ENCODE measurements at places on chromosomes 16 and 17. TPM values are rescaled to one million over a fixed set of nuclear protein-coding genes. Genes with fewer than 3 reads are reported as not detected.

- peak; percentile 78 for DNase-seq
These were observed at the start of gene PLSCR3 for GRCh38 chr17:7394452-7395191. TSS of gene PLSCR3 (minus strand) at chr17:7394525. CDS start at chr17:7394110, 415 bp downstream.

- DNase-seq = no peak
These were observed 847.7 kb upstream of the RBFOX1 start for GRCh38 chr16:6484935-6485334.

- DNase-seq = no peak
These were observed 101.2 kb downstream of the SALL1 start for GRCh38 chr16:51049678-51050376.

- DNase-seq = no peak
These were observed 81.1 kb upstream of the ALOX12 start for GRCh38 chr17:6914711-6915110.

DNA sequence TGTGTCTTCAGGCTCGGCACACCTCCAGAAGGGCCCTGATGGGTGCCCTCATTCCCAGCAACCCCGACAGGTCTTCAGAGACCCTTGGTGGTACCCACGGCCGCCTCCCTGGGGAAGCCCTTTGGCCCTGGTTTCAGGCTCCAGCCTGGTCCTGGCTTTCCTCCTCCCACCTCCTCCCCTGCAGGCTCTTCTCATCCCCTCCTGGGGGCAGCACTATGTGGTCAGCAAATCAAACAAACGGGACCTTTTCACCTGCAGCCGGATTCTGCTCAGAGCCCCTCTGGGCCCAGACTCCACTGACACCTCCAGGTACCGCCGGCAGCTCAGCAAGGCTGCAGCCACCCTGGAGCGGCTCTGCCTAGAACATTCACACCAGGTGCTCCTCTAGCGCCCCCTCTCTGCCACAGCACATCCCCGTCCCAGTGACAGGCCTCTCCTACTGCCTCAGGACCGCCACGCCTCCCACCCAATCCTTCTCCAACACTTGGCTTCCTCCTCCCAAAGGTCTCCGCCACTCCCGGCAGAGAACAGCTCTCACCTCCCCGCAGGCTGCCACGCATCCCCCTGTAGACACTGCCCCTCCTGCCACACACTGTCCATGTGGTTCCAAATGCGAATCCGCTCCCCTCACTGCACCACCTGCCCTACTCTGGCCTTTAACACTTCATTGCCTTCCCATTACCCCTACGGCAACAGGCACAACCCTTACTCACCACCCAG is 12.0 kb downstream of the CORO7 start:
- peak; percentile 48 for DNase-seq

The KCNJ2 gene
- 0.79 TPM for total RNA-seq

- DNase-seq = no peak
These were observed 3.8 kb upstream of the TBKBP1 start for GRCh38 chr17:47690121-47690520.

GRCh38 chr17:1724351-1724868 is at the start of gene WDR81:
TSS of gene WDR81 (plus strand) at chr17:1724704. CDS start at chr17:1724960, 256 bp downstream.
- peak; percentile 84 for DNase-seq

DNA sequence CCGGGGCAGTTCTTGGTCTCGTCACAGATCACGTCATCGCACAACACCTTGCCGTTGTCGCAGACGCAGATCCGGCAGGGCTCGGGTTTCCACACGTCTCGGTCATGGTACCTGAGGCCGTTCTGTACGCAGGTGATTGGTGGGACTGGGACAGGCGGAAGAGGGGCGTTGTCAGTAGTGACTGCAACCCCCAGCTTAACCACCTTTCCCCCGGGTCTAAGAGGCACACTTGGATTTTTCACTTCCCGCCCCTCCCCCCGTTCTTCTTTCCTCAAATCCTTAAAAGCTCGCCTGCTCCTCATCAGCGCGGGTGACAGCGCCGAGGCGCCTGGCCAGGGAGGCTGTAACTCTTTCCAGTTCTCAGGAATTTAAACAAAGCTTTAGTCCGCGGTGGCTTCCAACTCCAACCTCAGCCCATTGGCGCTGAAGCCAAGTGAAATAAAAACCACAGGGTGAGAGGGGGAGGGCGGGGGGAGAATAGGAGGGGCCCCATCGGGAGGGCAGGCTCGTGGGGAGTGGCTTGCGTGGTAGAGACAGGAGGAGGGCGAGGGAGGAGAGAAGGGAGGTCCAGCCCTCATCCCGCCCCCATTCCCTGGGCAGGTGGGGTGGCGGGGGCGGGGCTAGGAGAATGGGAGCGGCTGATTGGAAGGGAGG is 1.5 kb downstream of the COL1A1 start:
- peak; percentile 92 for DNase-seq

The MRPL10 gene
- 18.3 TPM for total RNA-seq

The SRL gene
- 0.20 TPM for total RNA-seq

GRCh38 chr16:87465306-87465705 is 27.5 kb downstream of the ZCCHC14 start:
- peak; percentile 59 for DNase-seq

The FNDC8 gene
- total RNA-seq = not detected

The NACA2 gene
- total RNA-seq = not detected

DNA sequence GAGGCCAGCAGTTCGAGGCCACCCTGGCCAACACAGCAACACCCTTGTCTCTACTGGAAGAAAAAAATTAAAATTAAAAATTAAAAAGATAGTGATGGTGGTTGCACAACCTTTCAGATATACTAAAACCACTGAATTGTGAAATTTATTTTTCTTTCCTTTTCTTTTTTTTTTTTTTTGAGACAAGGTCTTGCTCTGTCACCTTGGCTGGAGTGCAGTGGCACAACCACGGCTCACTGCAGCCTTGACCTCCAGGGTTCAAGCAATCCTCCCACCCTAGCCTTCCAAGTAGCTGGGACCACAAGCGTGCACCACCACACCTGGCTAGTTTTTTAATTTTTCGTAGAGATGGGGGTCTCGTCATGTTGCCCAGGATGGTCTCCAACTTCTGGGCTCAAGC is 254.4 kb downstream of the SLC39A11 start:
- no peak for DNase-seq

The NUPR1 gene
- total RNA-seq = 0.44 TPM

GRCh38 chr17:4010754-4011153 is 46.5 kb upstream of the ATP2A3 start:
- no peak for DNase-seq

DNA sequence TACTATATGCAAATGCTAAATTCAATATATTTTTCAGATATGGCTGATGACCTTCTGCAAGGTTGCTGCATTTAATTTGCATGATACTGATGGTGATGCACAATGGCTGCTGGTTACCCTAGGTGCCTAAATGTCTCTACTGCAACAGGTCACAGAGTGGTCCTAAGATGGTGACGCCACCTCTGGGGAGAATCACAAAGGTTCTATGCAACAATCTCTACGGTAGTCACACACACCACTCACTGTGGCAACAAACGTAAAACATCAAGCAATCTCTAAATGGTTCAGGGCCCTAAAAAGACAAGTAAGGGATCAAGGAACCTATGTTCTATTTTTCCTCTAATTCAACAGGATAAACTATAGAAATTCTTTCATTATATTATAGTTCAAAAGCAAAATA is 293.3 kb downstream of the CEP112 start:
- DNase-seq = no peak

DNA sequence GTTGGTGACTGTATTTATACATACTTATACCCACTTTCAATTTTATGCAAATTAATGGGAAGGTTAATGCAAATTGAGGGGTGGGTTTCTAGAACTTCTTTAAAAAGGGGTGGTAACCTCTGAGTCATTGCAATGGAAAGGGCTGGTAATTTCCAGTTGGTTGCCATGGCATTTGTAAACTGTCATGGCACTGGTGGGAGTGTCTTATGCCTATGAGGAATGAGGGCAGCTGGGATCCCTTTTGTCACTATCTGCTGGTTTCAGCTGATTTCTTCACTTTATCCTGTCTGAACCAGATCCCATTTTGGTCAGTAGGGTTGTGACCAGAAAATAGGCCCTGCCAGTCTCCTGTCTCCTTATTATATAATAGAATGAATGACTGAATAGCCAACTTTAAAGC is 1006.7 kb upstream of the GOT2 start:
- no peak for DNase-seq

The VMO1 gene
- 0.22 TPM for total RNA-seq

- DNase-seq = no peak
These were observed 72.6 kb downstream of the ABR start for GRCh38 chr17:1107083-1107776.

DNA sequence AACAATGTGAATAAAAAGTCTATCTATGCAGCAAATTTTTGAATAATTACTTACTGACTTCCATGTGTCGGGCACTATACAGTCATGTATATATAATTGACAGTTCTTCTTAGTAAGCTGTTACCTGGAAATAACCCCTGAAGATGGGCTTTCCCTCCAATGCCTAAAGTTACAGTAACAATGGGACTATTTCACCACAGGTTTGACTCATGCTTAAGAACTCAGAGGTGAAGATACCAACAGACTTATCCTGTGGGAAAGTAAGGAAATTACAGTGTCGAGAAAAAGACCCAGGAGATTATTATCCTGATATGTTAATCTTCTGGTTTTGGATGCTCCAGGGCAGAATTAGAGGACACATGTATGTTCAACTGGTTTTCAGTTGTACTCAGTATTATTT is 601.5 kb upstream of the SOX9 start:
- DNase-seq = no peak

The ZNF594 gene
- total RNA-seq = 2.0 TPM

DNA sequence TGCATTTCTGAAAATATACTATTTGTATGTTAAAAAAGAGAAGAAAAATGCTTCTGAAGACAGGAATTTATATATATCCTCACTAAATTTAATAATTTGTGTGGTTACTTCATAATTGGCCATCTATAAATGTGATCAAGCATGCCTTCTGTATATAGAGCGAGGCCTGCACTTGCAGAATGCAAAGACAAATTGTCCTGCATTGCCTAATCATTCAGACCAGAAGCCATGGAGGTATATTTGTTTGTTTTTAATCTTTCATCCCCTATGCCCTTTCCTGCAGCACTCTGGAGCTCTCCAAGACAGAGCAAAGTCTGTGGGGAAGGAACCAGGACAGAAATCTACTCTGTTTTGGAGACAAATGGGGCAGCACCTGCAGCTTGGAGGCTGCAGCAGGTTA is 23.8 kb upstream of the DDX52 start:
- DNase-seq = no peak

DNA sequence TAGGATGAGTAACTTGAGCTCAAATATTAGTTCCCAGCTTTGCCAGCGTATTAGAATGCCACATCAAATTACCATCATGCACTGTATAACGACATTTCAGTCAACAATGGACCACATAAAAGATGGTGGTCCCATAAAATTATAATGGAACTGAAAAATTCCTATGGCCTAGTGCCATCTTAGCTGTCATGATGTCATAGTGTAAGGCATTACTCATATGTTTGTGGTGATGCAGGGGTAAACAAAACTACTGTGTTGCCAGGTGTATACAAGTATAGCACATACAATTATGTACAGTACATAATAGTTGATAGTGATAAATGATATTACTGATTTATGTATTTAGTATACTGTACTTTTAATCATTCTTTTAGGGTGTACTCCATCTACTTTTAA is 54.4 kb upstream of the NETO2 start:
- DNase-seq = no peak

DNA sequence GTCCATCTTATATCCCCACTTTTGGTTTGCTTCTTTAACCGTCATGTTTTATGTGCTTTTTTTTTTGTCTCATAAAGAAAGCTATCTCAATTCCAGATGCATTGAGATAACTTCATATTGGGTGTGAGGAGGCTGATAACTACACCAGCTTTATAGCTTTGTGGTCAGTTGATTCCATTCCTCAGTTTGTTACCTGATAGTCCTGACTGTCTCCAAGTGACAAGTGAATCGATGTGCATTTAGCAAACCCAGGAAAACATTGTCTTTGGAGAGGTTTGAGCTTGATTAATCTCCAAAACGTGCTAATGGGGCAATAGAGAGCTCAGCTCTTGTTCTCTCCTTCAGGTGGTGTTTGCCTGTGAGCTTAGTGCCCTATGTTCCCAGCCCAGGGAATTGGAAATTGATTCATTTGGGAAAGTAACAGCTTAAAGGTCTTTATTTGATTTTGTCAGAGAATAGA is 22.7 kb downstream of the HS3ST3B1 start:
- no peak for DNase-seq

The NOS2 gene
- total RNA-seq = 0.22 TPM

- no peak for DNase-seq
These were observed 118.9 kb upstream of the PIRT start for GRCh38 chr17:10956821-10957220.

The ANKRD40CL gene
- not detected for total RNA-seq

DNA sequence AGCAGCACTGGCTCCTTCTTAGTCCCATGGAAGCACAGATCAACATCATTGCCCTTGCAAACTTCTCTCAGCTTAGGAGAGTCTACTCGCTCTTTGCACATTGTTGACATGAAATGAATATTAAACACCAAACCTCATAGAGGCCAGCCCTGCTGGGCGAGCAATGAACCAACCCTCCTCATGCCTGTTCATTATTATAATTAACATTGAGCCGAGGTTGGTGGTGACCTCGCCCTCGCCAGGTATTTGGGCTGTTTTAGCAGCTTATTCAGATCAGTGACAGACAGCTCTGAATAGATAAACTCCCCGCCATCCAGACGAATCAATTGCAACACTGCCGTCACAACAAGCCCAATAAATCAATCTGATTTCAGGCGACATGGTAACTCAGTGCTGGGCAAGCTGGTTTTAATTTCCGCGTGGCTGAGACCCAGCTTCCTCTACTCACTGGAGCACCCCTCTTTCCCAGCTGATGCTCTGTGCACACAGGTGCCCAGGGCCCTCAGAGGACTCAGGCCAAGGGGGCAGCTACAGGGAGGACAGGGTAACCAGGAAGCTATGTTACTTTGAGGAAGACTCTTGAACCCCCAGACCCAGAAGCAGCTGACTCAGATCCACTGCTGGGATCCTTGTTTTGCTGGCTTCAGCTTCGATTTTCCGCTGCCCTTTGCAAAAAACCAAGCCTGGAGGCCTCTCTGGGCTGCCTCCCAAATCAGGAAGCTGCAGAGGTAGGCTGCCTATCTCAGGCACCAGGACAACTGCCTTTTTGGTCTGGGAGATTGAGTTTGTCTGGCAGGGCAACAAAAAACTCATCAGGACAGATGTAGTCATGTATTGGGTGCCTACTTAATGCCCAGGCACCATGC is 10.7 kb upstream of the SEZ6 start:
- peak; percentile 43 for DNase-seq

The ZPBP2 gene
- not detected for total RNA-seq

- DNase-seq = no peak
These were observed 8.6 kb downstream of the SARM1 start for GRCh38 chr17:28379814-28380801.

GRCh38 chr16:67545665-67546024 is 16.7 kb upstream of the CTCF start:
- DNase-seq = no peak

The ARRB2 gene
- 4.8 TPM for total RNA-seq

The SYCE1L gene
- 2.8 TPM for total RNA-seq

The TMEM114 gene
- total RNA-seq = not detected

All from lung microvascular endothelial cell (primary cell).